Stimulated activated CD4-positive, alpha-beta T cell treated with anti-CD3 and anti-CD28 coated beads, Interleukin-1b, Interleukin-23, amount 100 ng/mL, for 1 hour (primary cell): ENCODE measurements at places on chromosomes 1 and 21.

- DNase-seq: no peak
These were observed 19.3 kb downstream of the QSOX1 start for GRCh38 chr1:180173952-180174351.

- DNase-seq: no peak
These were observed 106.1 kb downstream of the SIM2 start for GRCh38 chr21:36804874-36805611.

GRCh38 chr1:109432336-109432735 is 6.1 kb upstream of the PSMA5 start:
- DNase-seq: no peak

- no peak for DNase-seq
These were observed 40.3 kb downstream of the FHAD1 start for GRCh38 chr1:15287035-15287979.
